ENCODE measurements at places on chromosomes 5 and 9.

GRCh38 chr5:117054911-117055310 is 480.3 kb upstream of the SEMA6A start:
- no peak for DNase-seq
- H3K4me1 ChIP-seq: no peaks in the 10 kb centered on the region
- H3K4me3 ChIP-seq: no peak overlapping the region
- no peak overlapping the region for H3K27ac ChIP-seq
- H3K27me3 ChIP-seq: no peaks in the 10 kb centered on the region

GRCh38 chr5:83396662-83397061 is 74.9 kb upstream of the VCAN start:
- no peaks in the 10 kb centered on the region for H3K27me3 ChIP-seq
- H3K4me1 ChIP-seq: no peaks in the 10 kb centered on the region
- no peak overlapping the region for H3K27ac ChIP-seq
- H3K36me3 ChIP-seq: no peaks in the 10 kb centered on the region
- no peak overlapping the region for H3K4me3 ChIP-seq

- no peak for DNase-seq
- no peak overlapping the region for H3K27ac ChIP-seq
- no peak overlapping the region for H3K4me3 ChIP-seq
- no peaks in the 10 kb centered on the region for H3K36me3 ChIP-seq
These were observed 35.4 kb upstream of the TGFBI start for GRCh38 chr5:135993335-135993879.

DNA sequence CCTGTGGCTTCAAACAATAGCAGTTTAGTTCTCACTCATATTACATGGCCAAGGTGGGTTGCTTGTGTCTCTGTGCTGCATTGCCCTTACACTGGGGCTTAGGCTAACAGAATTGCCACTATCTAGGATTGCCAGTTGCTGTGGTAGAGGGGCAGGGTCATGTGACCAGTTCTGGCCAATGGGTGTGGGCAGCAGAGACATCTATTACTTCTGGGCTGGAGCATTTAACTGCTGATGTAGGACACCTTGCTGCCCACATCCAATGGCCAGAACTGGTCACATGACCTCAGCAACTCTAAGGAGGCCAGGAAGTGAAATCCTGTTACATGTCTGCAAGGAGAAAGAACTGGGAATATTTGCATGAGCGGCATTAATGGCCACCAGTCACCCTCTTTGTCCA is 199.3 kb downstream of the C9orf152 start:
- H3K4me3 ChIP-seq: no peak overlapping the region
- no peak overlapping the region for H3K27ac ChIP-seq
- no peaks in the 10 kb centered on the region for H3K27me3 ChIP-seq
- 0 out of 2 replicates have a peak, but pooled peaks cover 4% of the 10 kb centered on the region for H3K4me1 ChIP-seq
- H3K36me3 ChIP-seq: no peaks in the 10 kb centered on the region

- DNase-seq: no peak
- no peaks in the 10 kb centered on the region for H3K27me3 ChIP-seq
- no peaks in the 10 kb centered on the region for H3K36me3 ChIP-seq
- no peaks in the 10 kb centered on the region for H3K4me1 ChIP-seq
- no peak overlapping the region for H3K27ac ChIP-seq
- H3K4me3 ChIP-seq: no peak overlapping the region
These were observed 23.8 kb upstream of the TRPM3 start for GRCh38 chr9:71145179-71145578.

GRCh38 chr5:57693488-57694305 is 211.1 kb upstream of the ACTBL2 start:
- no peak for DNase-seq
- H3K4me3 ChIP-seq: no peak overlapping the region
- no peaks in the 10 kb centered on the region for H3K27me3 ChIP-seq
- H3K27ac ChIP-seq: no peak overlapping the region
- H3K36me3 ChIP-seq: no peaks in the 10 kb centered on the region

- DNase-seq: no peak
- no peak overlapping the region for H3K27ac ChIP-seq
- no peaks in the 10 kb centered on the region for H3K4me1 ChIP-seq
- H3K36me3 ChIP-seq: no peaks in the 10 kb centered on the region
These were observed 725 bp upstream of the OR13C2 start for GRCh38 chr9:104606152-104606551.

DNA sequence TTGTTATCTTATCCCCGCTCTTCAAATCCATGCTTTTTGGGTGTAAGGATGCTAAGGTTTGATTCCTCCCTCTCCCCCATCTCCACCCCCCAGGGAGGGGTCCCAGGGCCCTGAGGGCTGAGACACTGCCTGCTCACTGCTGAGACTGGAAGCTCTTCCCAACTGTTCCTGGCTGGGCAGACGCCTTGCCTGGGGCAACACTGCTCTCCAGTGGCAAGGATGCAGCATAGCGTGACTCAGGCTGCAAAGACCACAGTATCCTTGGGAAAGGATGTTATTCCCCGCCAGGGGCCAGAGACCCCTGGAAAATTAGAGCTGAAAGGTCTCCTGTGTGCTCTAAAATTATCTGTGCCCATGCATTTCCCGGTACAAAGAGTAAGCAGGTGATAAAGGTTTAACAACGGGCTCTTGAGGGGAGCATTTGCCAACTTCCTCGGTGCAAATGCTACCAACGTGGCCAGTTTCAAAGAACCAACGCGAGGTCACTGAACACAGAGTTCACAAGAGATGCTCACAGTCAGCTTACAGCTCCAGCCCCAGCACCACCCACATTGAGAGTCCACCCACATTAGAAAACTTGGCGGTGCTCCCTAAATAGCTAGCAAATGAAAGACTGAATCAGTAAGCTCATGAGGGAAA is 271.9 kb downstream of the NSG2 start:
- H3K27me3 ChIP-seq: no peaks in the 10 kb centered on the region
- peaks cover 10% of the 10 kb centered on the region for H3K4me1 ChIP-seq
- no peak overlapping the region for H3K27ac ChIP-seq
- no peak overlapping the region for H3K4me3 ChIP-seq
- no peaks in the 10 kb centered on the region for H3K36me3 ChIP-seq
- DNase-seq: peak; percentile 44

- DNase-seq: peak; percentile 57
- H3K4me1 ChIP-seq: peaks cover 11% of the 10 kb centered on the region
- H3K4me3 ChIP-seq: peak overlapping the region; percentile 85
- H3K36me3 ChIP-seq: peaks cover 4% of the 10 kb centered on the region
These were observed 1.5 kb downstream of the CDC42SE2 start for GRCh38 chr5:131265311-131265803.

GRCh38 chr5:79547429-79547822 is 33.5 kb upstream of the HOMER1 start:
- peak overlapping the region; percentile 48 for H3K4me3 ChIP-seq
- H3K27ac ChIP-seq: peak overlapping the region; percentile 90
- no peaks in the 10 kb centered on the region for H3K36me3 ChIP-seq
- peak; percentile 93 for DNase-seq

GRCh38 chr5:153573326-153574033 is 83.0 kb downstream of the GRIA1 start:
- H3K27ac ChIP-seq: no peak overlapping the region
- peaks cover 6% of the 10 kb centered on the region for H3K4me1 ChIP-seq
- H3K36me3 ChIP-seq: no peaks in the 10 kb centered on the region

- no peaks in the 10 kb centered on the region for H3K36me3 ChIP-seq
- no peak for DNase-seq
- no peak overlapping the region for H3K27ac ChIP-seq
These were observed 122.2 kb downstream of the SLC28A3 start for GRCh38 chr9:84218322-84218721.

GRCh38 chr5:15452781-15453180 is 47.2 kb upstream of the FBXL7 start:
- H3K4me1 ChIP-seq: peaks cover 13% of the 10 kb centered on the region
- H3K36me3 ChIP-seq: no peaks in the 10 kb centered on the region
- H3K27me3 ChIP-seq: no peaks in the 10 kb centered on the region
- no peak for DNase-seq
- H3K27ac ChIP-seq: no peak overlapping the region
- H3K4me3 ChIP-seq: no peak overlapping the region

- no peaks in the 10 kb centered on the region for H3K36me3 ChIP-seq
- no peak overlapping the region for H3K27ac ChIP-seq
- no peak overlapping the region for H3K4me3 ChIP-seq
- H3K27me3 ChIP-seq: no peaks in the 10 kb centered on the region
These were observed 1.8 kb upstream of the MACROH2A1 start for GRCh38 chr5:135400866-135401265.

DNA sequence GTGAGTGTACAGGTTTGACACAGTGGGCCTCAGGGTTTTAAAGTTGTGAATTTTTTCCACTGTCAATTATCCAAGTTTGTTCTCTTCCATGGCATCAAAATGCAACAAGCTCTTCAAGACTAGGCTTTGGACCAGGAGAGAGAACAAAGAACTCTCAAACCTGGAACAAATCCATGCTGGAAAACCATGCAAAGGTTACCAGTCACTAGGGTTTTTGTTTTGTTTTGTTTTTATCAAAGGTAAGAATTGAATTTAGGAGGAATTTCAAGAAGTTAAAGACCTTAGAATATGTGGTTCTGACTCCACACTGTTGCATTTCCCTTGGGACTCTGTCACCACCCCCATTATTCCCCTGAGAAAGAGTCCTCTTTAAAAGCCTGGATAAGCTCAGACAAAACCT is 191.1 kb upstream of the PIK3R1 start:
- H3K4me1 ChIP-seq: no peaks in the 10 kb centered on the region
- no peak overlapping the region for H3K4me3 ChIP-seq
- no peaks in the 10 kb centered on the region for H3K36me3 ChIP-seq

- H3K27ac ChIP-seq: no peak overlapping the region
- DNase-seq: no peak
- H3K4me1 ChIP-seq: no peaks in the 10 kb centered on the region
These were observed 160.2 kb upstream of the DAPK1 start for GRCh38 chr9:87337335-87338087.

DNA sequence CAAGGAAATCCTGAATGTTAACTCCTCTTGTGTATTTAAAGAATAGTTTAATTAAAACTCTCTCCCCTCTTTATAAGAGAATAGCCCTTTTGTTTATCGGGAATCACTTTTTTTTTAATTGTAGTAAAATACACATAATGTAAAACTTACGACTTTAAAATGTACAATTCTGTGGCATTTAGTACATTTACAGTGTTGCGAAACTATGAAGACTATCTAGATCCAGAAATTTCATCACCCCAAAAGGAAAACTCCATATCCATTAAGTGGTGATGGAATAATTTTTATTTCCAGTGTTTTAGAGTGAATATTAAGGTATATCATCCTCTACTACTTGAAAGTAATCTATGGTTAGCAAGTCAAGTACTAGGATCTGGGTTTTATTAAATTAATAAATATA is 36.8 kb downstream of the KDM3B start:
- H3K4me1 ChIP-seq: no peaks in the 10 kb centered on the region
- no peaks in the 10 kb centered on the region for H3K27me3 ChIP-seq
- no peak overlapping the region for H3K4me3 ChIP-seq
- H3K36me3 ChIP-seq: peaks cover 9% of the 10 kb centered on the region
- no peak overlapping the region for H3K27ac ChIP-seq

Data from MM.1S (cell line).